Right hindlimb (tissue), 1 donor: ENCODE measurements at places on chromosomes 11 and 22.

DNA sequence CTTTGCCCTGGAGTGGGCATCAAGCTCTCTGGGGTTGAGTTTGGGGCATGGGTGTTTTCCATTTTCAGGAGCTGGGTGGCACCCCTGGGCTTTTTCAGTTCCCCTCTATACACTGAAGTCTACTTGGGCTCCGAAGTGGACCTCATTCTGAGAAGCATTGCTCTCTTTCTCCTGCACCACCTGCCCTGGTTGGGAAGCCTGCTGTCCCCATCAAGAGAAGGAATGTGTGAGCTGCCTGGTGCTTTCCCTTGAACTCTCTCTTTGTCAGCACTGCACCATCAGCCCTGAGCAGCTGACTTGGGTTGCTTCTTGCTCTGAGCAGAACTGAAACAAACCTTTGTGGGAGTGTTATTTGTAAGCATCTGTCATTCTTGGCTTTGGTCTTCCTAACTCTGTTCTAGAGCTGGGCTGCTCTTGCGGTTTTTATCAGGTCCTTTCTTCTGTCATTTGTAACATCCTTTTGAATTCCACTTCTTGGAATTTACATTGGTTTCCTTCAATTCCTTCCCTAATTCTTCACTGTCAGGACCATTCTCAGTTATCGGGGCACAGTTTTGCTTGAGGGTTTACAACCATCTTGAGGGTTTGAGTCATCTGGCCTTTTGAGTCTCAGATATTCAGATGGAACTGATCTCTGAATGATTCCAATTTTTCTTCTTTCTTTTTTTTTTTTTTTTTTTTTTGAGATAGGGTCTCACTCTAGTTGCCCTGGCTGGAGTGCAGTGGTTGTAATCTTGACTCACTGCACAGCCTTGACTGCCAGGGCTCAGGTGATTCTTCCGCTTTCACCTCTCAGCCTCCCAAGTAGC is 20.5 kb downstream of the UBE2L3 start:
- DNase-seq: no peak

DNA sequence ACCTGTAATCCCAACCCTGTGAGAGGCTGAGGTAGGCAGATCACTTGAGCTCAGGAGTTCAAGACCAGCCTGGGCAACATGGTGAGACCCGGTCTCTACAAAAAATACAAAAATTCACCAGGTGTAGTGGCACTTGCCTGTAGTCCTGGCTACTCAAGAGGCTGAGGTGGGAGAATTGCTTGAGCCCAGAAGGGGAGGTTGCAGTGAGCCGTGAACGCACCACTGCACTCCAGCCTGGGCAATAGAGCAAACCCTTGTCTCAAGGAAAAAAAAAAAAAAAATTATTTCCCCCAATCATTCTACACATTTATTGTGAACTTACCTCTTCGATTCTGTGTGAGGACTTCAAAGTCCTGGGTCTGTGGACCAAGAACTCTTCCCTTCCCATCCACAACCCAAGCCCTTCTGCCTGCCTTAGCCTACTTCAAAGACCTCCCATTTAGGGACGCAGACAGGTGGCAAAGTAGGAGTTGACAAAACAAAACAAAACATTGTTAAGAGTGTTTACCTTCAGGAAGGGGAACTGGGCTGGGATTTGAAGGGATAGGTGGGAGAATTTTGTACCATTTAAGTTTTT is 3.8 kb upstream of the WEE1 start:
- DNase-seq: no peak

- DNase-seq: no peak
Measured at GRCh38 chr11:403021-403760, 9.2 kb downstream of the PKP3 start.

- no peak for DNase-seq
Measured at GRCh38 chr22:35960854-35961253, 67.8 kb downstream of the RBFOX2 start.

- DNase-seq: peak; percentile 97
Measured at GRCh38 chr11:65261591-65262380, at the start of gene POLA2. TSS of gene POLA2 (plus strand) at chr11:65261962. CDS start at chr11:65262293, 331 bp downstream.

GRCh38 chr11:72433455-72434036 is 785 bp downstream of the CLPB start:
- no peak for DNase-seq

- no peak for DNase-seq
Measured at GRCh38 chr11:76770642-76771445, 12.3 kb upstream of the TSKU start.

- DNase-seq: no peak
Measured at GRCh38 chr11:66181632-66182315, 86.7 kb upstream of the RAB1B start.

DNA sequence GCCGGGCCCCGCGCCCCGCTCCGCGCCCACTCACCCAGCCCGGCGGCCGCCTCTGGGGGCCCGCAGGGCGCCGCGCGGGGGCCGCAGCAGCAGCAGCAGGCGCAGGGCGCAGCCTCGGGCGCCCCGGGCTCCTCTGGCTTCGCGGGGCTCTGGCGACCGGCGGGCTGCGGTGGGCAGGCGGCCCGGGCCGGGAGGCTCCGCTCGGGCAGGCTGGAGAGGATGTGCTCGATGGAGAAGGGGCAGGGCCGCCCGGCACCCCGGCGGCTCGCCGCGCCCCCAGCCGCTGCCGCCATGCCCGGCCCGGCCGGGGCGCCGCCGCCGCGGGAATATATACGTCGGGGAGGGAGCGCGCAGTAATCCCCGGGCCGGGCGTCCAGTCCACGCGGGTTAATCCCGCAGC is at the start of gene GSC2:
TSS of gene GSC2 (minus strand) at position 302 of the 400 bp plus-strand sequence. CDS start at position 293, 9 bp downstream.
- no peak for DNase-seq

DNA sequence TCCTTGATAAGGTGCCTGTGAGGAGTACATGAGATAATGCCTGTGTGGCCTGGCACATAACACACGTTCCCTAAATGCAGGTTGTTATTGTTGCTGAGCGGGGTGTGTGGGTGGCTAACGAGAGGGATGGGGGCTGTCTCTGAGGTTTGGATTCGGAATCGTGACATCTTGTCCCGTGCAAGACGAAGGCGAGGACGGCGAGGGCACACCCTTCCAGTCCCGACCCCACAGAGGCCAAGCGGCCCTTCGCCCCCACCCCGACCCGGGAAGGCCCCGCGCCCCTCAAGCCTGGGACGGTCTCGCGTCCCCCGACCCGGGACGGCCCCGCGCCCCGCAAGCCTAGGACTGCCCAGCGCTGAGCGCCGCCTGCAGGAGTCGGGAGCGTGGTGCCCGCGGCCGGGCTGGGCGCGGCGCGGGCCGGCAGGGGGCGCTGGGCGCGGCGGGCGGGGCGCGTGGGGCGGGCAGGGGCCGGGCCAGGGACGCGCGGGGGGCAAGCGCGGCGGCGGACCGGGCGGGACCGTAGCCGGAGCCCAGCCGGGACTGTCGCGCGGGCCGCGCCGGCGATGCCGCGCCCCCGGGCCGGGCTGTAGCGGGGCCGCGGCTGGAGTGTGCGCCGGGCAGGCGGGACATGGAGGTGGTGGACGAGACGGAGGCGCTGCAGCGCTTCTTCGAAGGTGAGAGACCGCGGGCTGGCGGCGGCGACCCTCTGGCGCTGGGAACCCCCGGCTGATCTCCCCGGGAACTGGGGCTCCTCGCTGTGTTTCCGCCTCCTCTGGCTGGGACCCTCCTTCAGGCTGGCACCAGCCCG is at the start of gene MYRF:
TSS of gene MYRF (plus strand) at position 520 of the 808 bp plus-strand sequence. CDS start at position 629, 109 bp downstream.
- DNase-seq: peak; percentile 59

DNA sequence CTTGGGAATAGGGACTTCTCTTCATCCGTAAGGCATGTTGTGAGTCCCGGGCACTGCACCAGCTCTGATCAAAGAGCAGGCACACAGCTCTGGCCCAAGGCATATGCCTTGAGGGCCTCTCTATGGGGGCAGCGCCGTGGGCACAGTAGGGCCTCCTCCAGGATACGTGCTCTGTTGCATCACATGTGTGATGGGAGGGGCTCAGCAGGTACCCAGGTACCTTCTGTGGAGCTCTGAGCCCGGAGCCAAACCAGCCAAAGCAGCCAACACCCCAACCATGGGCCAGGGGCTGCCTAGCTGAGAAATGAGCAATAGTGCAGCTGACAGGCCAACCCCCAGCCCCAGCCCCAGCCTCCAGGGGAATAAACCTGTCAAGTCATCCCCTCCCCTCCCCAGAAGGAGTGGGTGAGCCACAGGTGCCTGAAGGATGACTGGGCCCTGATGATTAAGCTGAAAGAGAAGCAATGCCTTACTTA is 79.7 kb upstream of the SHISAL1 start:
- DNase-seq: peak; percentile 11

DNA sequence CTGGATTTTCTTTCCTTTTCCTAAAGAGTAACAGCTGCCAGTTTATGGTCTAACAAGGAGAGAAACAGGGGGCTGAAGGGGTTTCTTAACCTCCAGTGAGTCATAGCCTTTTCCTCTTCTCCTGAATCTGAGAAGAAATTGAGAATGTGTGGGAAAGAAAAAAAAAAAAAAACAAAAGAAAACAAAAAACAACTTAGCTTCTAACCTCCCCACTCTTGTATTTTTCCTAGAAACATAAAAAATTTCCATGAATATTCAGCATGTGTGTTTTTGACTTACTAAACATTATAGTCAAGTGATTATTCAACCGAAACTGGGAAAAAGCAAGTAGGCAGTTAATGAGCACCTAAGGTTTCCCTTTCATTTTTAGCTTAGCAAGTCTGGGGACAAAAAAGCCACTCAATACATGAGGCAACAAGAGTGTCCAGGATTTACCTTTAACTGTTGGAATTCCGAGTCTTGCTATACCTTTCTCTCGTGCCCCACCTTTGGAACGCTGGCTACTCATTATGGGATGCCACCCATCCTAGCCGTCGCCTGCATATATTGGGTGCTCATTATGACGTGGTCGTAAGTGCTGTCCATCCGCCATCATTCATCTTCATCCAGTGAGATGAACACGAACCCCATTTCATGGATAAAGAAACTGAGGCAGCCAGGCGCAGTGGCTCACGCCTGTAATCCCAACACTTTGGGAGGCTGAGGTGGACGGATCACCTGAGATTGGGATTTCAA is 2.4 kb downstream of the ASPHD2 start:
- DNase-seq: no peak

- DNase-seq: no peak
Measured at GRCh38 chr22:46287873-46288751, 8.6 kb upstream of the GTSE1 start.

DNA sequence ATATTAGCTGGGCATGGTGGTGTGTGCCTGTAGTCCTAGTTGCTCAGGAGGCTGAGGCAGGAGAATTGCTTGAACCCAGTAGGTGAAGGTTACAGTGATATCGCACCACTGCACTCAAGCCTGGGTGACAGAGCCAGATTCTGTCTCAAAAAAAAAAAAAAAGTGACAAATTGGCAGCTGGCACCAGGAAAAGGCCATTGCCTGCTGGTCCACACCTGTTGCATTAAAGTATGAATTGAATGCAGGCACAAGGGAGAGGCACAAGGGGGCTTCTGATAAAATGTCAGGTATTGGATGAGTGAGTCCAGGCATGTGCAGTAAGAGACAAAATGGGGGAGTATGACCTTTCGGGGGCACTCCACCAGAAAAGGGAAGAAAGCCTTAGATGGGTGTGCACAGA is 28.2 kb downstream of the ZNF70 start:
- DNase-seq: no peak

- DNase-seq: peak; percentile 80
Measured at GRCh38 chr11:128814856-128815705, 52.0 kb downstream of the KCNJ1 start.

DNA sequence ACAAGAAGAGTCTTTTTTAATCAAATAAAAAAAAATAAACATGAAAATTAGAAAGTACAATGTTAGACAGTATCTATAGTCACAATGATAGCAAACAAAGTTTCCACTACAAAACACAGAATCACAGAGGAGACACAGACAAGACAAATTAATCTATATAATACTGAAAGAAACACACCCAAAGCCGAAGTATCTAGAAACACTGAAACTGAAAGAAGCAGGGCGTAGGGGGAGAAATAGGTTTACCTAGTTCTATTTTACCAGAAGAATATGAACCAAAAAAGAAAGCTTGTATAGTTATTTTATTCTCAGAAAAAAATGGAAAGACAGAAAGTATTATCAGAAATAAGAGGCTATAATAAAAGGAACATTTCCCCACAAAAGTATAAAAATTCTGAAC is 27.1 kb upstream of the NUP50 start:
- DNase-seq: no peak

GRCh38 chr11:116256215-116256614 is 516.6 kb downstream of the BUD13 start:
- DNase-seq: no peak

GRCh38 chr11:28009388-28009787 is 98.6 kb downstream of the KIF18A start:
- no peak for DNase-seq

DNA sequence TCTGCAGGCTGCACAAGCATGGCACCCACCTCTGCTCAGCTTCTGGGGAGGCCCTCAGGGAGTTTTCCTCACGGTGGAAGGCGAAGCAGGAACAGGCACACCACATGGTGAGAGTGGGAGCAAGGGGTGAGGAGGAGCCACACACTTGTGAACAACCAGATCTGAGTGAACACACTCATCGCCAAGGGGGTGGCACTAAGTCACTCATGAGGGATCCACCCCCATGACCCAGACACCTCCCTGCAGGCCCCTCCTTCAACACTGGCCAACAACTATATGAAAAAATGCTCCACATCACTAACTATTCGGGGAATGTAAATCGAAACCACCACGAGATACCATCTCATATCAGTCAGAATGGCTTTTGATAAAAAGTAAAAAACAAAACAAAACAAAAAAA is 722 bp upstream of the KRTAP5-2 start:
- DNase-seq: no peak

DNA sequence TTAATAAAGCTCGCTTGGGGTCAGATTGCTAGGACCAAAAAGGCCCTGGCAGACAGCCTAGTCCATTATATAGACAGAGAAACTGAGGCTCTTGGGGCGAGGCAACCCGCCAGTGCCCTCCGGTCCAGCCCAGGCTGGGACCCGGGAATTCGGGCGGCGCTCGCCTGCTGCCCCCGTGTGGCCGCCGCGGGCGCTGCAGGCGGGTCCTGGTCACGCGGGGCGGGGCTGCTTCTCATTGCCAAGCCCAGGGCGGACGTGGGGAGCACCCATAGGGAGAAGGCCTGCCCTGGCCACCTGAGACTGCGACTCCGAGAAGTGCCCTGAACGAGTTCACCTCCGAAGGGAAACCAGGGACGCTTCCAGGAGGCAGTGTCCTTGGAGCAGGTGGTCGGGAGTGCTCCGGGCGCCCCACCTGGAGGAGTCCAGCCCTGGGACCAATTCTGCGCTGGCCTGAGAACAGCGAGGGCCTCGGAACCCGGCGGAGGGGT is 36.0 kb upstream of the CSNK1E start:
- peak; percentile 75 for DNase-seq

- peak; percentile 75 for DNase-seq
Measured at GRCh38 chr11:76670485-76671236, at the start of gene LRRC32. TSS of gene LRRC32 (minus strand) at chr11:76670747. CDS start at chr11:76665954, 4,793 bp downstream.
